ENCODE measurements at places on chromosomes 13 and 19.
A peak's percentile ranks its signal among the peaks of the same experiment; 100 is the strongest.

DNA sequence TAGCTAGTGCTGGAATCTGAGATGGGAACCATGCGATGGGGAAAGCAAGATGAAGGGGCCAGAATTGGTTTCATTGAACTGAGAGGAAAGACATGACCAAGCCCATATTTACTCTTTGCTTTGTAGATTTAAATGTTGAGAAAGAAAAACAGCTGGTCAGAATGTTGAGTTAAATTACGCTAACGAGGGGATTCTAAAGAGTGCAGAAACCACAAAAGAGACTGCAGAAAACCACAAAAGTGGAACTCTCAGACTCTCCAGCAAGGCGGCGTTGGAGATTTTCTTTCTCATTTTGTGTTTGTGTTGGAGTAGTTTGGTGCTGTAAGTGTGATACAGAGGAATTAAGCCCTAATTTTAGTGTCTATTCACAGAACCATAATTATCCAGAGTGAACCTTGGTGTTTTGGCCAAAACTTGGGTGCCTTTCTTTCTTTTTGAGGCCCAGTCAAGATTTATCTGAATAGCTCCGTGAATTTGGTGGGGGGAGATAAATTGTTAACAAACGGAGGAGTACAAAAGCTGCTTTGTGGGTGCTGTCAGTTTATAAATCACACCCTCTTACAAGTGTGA is 26.3 kb downstream of the SAE1 start:
- DNase-seq, result no peak

DNA sequence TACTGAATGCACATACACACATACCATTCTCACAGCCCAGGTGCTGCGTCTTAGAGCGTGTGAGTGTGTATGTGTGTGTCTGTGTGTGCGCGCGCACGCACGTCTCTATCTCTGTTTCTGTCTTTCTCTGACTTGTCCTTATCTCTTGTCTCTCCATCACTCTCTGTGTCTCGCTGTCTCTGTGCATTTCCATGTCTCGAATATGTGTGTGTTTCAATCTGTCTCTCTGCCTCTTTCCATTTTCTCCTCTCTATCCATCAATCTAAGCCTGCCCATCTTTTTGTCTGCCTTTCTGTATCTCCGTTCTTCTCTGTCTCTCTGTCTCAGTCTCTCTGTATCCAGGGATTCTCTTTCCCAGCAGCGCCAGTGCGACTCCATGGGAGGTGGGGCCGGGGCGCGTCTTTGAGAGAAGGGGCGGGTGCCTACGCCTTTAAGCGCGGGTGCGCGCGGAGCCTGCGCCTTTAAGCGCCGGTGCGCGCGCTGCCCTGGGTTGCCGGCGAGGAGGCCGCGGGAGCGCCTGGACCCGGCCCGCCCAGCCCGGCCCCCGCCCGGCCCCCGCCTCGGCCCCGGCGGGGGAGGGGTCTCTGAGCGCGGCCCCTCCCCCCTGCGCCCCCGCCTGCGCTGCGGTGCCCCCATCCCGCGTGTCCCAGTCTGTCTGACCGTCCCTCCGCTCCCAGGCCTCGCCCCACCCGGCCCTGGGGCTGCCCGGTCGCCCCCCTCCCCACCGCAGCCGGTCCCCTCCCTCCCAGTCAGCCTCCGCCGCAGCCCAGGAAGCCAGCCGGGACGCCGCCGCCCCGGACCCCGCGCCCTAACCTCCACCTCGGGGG is at the start of gene LRFN3:
TSS of gene LRFN3 (plus strand) at position 464 of the 827 bp plus-strand sequence. CDS start 3,052 bp downstream, outside the sequence.
- peak; percentile 14 for DNase-seq

- DNase-seq, result no peak
Measured at GRCh38 chr13:78138756-78139155, 220.1 kb upstream of the EDNRB start.

GRCh38 chr13:47457626-47458025 is 543.4 kb downstream of the SUCLA2 start:
- DNase-seq, result no peak

DNA sequence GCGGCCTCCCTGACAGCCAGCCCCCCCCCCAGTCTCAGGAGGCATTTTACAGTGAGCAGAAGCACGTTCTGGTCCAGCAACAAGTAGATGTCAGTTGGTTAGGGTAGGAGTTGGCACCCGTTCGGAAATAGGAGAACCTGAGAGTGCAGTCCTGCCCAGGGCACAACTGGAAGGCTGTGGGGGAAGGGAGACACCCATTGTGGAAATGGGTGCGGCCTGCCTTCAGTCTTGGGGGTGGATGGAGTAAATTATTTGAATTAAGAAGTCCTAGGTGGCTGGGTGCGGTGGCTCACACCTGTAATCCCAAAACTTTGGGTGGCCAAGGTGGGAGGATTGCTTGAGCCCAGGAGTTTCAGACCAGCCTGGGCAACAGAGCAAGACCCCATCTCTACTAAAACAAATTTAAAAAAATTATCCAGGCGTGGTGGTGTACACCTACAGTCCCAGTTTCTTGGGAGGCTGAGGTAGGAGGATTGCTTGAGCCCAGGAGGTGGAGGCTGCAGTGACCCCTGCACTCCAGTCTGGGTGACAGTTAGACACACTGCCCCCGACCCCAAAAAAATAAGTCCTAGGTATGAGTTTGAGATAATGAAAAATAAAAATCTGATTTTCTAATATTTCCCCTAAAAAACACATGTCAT is 1.2 kb downstream of the CIRBP start:
- DNase-seq, result no peak

DNA sequence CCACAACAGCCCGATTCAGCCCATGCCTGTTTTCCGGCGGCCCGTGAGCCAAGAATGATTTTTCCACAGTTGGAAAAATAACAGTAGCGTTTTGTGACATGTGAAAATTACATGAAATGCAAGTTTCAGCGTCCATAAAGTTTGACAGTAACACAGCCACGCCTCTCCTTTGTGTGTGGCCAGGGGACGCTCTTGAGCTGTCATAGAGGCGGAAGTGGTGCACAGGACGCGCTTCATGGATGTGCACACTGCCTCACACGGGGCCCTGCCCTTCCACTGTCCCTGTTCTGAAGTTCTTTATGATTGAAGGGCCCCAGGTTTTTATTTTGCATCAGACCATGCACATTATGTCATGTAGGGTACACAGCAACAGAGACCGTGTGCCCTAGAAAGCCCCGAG is 12.4 kb upstream of the ELAVL1 start:
- no peak for DNase-seq

DNA sequence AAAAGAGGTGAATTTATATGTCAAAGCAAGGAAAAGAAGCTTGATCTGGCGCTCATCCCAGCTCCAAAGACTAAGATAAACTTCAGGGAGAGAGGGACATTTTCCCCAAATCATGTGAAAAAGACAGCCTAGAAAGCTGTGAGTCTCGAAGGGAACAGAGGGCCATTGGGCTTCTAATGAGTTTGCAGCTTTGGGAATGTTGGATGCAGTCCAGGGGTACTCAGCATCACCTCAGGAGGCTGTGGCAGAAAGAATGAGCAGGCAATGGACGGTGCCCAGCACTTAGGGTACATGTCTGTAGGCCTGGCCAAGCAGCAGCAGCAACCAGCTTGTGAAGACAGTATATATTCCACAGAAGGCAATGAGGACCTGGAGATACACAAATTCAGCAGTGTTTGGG is 25.7 kb upstream of the WASF3 start:
- DNase-seq, result no peak

All from AG09319 (cell line).